ENCODE measurements at places on chromosomes 7 and 10. TPM values are rescaled to one million over a fixed set of nuclear protein-coding genes. Genes with fewer than 3 reads are reported as not detected.

The PAX4 gene
- polyA plus RNA-seq = not detected

The CDC14C gene
- 0.06 TPM for polyA plus RNA-seq

The CH25H gene
- not detected for polyA plus RNA-seq

- DNase-seq = no peak
Observed at GRCh38 chr10:92758594-92758993, 68.8 kb downstream of the HHEX start.

GRCh38 chr7:81506609-81507008 is 263.2 kb downstream of the HGF start:
- DNase-seq = no peak

DNA sequence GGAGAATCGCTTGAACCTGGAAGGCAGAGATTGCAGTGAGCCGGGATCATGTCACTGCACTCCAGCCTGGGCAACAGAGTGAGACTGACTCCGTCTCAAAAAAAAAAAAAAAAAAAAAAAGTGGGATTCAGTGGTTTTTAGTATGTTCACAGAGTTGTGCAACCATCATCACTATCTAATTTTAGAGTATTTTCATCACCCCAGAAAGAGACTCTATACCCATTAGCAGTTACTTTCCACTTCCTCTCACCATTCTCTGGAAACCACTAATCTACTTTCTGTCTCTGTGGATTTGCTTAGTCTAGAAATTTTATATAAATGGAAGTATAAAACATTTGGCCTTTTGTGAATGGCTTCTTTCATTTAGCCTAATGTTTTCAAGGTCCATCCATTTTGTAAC is 113.4 kb downstream of the ST7 start:
- DNase-seq = no peak

DNA sequence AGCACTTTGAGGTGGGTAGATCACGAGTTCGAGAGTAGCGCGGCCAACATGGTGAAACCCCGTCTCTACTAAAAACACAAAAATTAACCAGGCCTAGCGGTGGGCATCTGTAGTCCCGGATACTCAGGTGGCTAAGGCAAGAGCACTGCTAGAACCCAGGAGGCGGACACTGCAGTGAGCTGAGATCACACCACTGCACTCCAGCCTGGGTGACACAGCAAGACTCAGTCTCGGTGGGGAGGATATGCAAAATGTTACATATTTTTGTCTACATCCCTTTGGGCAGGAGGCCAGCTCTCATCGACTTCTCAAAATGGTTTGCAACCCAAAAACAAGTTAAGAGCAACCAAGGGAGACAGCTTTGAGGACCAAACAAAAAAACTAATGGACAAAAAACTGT is 8.2 kb downstream of the ATE1 start:
- no peak for DNase-seq

DNA sequence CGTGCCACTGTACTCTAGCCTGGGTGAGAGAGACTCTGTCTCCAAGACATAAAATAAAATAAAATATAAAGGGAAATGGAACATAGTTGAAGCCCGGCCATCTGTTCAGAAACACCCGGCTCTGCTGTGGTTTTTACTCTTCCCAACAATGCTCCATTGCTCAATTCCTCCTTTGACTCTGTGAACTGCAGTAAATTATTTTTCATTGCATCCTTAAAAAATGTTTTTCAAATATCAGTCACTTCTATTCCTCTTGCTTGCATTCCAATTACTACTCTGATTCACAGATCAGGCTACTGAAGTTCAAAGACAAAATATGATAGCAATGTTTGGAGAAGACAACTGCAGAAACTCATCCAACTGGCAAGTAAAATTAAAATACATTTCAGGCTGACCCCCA is 983.0 kb downstream of the SORCS1 start:
- DNase-seq = no peak

- no peak for DNase-seq
Observed at GRCh38 chr7:38438970-38439369, 165.5 kb upstream of the TARP start.

DNA sequence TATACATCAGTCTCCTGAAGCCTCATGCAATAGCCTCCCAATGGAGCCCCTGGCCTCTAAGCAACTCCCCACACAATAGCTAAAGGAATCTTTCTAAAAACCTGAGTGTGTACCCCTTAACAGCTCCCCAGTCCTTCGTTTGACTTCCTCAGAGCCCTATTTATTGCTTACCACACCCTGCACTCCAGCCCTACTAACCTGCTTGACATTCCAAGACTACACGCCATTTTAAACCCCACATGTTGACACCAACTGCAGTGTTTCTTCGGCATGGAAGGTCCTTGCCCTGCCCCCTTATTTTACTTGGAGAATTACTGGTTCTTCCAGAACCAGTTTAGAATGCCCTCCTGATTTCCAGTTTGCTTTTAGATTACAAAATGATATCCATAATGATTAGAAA is 10.8 kb downstream of the SRPK2 start:
- DNase-seq = no peak

GRCh38 chr7:31311552-31311951 is 29.0 kb downstream of the NEUROD6 start:
- DNase-seq = no peak

Data from A549 (cell line).